CD4-positive, alpha-beta T cell treated with Interleukin-4 for 4 hours (primary cell): ENCODE measurements at places on chromosomes 11 and 22.

DNA sequence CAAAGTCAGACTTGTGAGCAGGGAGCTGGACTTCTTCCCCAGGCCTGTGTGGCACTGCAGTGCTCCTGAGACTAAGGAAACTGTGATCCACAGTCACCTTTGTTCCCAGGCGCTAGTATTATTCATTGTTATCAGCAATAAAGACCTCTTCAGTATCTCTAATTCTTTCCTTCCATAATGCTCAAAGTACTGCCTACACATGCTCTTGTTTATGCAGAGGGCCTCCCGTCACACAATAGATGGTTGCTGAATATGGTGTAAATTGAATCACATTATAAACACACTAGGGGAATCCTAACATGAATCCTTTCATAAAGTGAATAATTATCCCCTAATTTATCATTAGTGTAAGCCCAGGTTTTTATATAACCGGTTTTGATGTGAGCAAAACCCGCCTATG lies 493.3 kb downstream of the BUD13 start:
- DNase-seq = no peak

GRCh38 chr22:43796567-43796966 lies 15.5 kb downstream of the EFCAB6 start:
- no peak for DNase-seq

- DNase-seq = no peak
Measured at GRCh38 chr22:38240734-38241252, 32.0 kb downstream of the TMEM184B start.

DNA sequence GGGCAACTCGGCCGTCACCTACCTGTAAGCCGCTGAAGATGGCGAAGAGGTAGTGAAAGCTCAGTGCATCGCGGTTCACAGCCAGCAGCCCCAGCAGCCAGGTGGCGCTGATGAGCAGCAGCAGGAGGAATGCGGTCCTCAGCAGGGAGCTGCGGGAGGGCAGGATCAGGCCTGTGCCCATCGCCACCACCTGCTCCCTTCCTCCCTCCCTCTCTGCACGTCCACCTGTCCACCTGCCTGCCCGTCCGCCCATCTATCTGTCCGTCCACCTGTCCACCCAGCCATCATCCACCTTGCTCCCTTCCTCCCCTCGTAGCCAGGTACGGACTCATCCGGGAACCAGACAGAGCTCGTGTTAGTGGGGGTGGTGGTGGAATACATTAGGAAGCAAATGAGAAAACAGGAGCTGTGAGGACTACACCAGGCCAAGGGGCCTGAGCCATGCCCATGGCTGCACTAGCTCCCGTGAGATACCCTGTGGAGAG lies 32.2 kb downstream of the TRMU start:
- peak; percentile 57 for DNase-seq

GRCh38 chr11:132493801-132494200 lies 1038.5 kb downstream of the OPCML start:
- DNase-seq = no peak
